Kidney epithelial cell (primary cell): ENCODE measurements at places on chromosomes 7 and 10.

DNA sequence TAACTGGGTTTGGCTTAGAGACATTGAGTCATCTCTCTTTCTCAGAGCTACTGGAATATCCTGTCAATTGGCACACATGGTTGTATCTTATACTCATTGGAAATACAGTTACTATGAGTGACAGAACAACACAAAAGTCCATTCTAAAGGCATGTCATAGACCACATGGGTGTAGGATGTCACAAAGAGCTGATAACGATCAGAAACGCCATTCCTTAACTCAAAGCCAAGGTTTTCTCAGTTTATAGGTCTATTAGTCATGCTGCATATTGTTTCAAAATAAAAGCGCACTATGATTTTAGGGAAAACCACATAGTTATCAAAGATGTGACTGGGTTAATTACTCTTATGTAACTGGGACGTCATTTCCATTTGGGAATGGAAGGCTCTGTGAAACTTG is 147.2 kb upstream of the FAM171A1 start:
- DNase-seq = no peak

DNA sequence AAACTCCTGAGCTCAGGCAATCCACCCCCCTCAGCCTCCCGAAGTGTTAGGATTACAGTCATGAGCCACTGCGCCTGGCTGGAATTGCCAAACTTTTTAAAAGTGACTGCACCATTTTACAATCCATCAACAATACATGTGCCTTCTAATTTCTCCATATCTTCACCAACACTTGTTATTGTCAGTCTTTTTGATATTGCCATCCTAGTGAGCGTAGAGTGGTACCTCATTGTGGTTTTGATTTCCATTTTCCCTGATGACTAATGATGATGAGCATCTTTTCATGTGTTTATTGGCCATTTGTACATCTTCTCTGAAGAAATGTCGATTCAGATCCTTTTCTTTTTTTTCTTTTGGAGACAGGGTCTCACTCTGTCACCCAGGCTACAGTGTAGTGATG is 21.7 kb upstream of the STRIP2 start:
- DNase-seq = no peak

GRCh38 chr10:65903620-65904019 is 1022.2 kb upstream of the LRRTM3 start:
- no peak for DNase-seq

DNA sequence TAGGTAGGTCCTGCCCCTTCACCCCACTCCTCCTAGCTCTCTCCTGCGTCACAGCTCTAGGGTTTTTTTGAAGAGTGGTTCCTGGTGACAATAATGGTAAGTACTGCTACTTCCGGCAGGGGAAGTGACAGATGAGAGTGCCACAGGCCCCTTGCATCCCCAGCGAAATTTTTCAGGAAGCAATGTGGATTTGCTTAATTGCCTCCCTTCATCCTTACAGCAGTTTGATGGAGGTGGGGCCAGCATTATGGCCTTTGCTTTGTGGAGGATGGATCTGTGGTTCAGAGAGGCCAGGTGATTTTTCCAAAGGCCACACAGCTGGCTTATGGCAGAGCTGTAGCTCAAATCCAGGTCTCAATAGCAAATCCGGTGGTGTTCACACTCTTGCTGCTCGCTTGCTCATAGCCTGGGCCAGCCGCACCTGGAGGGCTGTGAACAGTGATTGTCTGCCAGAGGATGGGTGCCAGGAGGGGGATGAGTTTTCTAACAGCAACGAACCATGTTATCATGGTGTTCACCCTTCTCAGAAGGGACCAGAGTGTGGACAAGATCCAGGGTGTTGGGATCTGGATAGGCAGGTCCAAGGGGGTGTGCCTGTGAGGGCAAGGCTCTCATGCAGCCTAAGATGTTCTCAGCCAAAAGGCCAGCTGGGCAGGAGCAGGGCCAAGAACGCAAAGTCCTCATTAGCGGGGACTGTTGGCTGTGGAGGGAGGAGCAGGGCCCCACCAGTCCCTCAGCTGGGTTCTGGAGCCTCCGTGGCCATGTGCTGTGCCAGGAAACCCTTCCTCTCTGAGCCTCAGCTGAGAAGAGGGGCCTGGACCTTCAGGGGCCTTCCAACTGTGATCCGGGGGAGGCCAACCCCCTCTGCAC is 89.0 kb downstream of the EMX2 start:
- no peak for DNase-seq

DNA sequence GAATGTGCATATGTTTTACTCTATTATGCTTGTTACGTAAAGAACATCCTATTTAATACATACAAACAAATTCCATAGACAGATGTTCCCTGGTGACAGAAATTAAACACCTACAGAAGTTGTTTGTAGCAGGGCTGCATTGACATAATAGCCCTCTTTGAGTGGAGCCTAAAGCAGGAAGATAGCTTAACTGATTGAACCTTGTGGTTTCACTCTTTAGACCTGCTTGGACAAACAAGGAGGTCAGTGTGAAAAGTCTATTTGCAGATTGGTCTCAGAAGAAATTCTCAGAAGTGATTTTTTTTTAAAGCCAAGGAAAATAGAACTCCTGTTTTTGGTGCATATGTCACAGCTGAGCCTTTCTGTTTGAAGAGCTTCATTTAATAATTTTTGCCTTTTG is 121.3 kb downstream of the PPP1R9A start:
- no peak for DNase-seq

- no peak for DNase-seq
Measured at GRCh38 chr7:105896407-105896911, 20.1 kb upstream of the ATXN7L1 start.

GRCh38 chr10:63132651-63133055 is 475 bp upstream of the NRBF2 start:
- DNase-seq = no peak

- DNase-seq = no peak
Measured at GRCh38 chr10:6995831-6996230, 415.0 kb downstream of the SFMBT2 start.

DNA sequence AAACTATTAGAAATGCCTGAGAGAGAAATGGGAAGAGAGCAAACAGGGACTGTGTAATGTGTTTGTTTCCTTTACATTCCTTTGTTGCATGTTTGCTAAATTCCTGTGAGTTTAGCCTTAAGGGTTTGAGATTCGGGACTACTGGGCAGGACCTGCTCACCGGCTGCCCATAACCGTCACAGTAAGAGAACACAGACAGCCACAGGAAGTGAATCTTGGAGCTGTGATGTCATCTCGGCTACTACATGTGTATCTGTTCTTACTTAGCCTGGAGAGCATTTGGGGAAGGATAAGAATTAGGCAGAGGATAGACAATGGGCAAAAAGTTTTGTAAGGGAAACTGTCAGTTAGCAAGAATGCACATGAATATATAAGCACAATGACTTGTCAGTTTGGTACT is 485.1 kb upstream of the KLF6 start:
- peak; percentile 35 for DNase-seq

DNA sequence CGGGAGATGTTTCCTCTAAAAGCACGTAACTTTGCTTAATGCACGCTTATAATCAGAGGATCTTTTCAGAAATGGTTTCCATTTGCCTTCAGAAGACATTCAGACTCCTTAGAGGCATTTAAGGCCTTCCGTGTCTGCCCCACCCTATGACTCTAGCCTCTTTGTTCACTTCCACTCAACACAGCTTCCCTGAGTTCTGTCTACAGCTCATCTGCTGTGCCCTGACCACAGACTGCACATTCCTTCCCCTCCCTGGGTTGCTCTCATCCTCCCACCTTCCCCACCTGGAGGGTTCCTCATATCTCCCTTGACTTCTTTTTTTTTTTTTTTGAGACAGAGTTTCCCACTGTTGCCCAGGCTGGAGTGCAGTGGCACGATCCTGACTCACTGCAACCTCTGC is 16.6 kb downstream of the FBH1 start:
- no peak for DNase-seq

GRCh38 chr7:68107968-68108367 is 1111.3 kb downstream of the TYW1 start:
- DNase-seq = peak; percentile 38

- no peak for DNase-seq
Measured at GRCh38 chr10:28384557-28384956, 81.7 kb upstream of the MPP7 start.

GRCh38 chr7:2163600-2164555 is 68.9 kb downstream of the MAD1L1 start:
- DNase-seq = no peak

- DNase-seq = no peak
Measured at GRCh38 chr10:104299031-104299904, 30.3 kb downstream of the GSTO2 start.

DNA sequence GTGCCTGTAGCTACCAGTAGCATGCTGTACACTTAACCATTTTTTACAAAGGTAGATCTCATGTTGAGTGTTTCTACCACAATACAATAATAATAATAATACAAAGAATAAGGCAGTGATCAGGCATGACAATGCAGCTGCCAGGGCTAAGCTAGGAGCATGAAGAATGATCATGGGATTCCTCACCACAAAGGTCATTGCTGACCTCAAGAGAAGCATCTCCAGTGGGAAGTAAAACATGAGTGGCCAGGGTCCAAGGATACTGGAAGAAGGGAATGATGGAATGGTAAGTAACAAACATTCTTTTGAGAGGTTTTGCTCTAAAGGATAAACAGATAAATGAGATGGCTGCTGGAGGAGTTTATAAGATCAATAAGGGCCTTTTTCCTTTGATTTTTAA is 591.1 kb downstream of the TNS3 start:
- DNase-seq = no peak

- DNase-seq = no peak
Measured at GRCh38 chr10:109982123-109982522, 25.7 kb upstream of the ADD3 start.

DNA sequence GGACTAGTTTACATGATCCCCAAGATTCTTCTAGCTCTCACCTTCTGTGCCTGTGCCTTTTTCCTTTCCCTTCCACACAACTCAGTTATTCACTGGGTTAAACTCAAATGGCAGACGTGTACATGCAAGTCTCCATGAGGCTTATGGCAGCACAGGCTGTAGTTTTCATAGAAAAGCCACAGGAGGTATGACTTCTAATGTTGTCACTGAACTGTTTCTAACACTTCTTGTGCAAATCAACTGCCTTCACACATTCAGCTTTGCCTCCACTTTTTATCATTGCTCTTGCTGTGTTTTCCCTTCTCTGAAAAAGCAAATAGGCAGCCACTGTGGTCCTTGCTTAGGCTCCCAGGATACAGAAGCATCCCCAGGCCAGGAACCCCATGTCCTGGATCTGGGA is 5.3 kb upstream of the GIMAP5 start:
- no peak for DNase-seq

GRCh38 chr10:93512565-93512964 is 16.2 kb downstream of the CEP55 start:
- DNase-seq = no peak

GRCh38 chr7:155456738-155457543 is 988 bp upstream of the EN2 start:
- no peak for DNase-seq

- no peak for DNase-seq
Measured at GRCh38 chr10:110786172-110786571, 85.6 kb upstream of the PDCD4 start.

- no peak for DNase-seq
Measured at GRCh38 chr7:66894463-66895080, 26.5 kb upstream of the TMEM248 start.

GRCh38 chr10:125153703-125154490 is 6.5 kb downstream of the CTBP2 start:
- no peak for DNase-seq

GRCh38 chr10:97572214-97572989 is at the start of gene ANKRD2:
TSS of gene ANKRD2 (plus strand) at chr10:97572779. CDS start at chr10:97572789, 10 bp downstream.
- no peak for DNase-seq

DNA sequence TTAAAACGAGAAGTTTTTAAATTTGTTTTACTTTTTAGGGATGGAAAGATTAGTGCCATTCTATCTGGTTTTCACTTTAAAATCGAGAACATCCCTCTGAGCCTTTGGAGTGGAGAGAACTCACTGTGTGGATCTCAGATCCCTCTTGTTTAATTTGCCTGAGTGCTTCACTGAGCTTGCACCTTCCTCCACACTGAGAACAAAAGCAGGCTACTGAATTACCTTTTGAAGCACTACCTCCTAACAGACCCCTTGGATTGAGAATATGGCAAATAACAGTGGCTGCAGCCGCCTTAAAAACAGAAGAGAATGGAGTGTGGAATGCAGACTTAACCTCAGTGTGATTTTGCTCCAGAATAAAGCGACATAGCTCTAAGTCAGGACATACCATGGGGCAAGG is 204.7 kb downstream of the CNTNAP2 start:
- DNase-seq = no peak

- DNase-seq = no peak
Measured at GRCh38 chr10:10417671-10418070, 600.0 kb upstream of the CELF2 start.

DNA sequence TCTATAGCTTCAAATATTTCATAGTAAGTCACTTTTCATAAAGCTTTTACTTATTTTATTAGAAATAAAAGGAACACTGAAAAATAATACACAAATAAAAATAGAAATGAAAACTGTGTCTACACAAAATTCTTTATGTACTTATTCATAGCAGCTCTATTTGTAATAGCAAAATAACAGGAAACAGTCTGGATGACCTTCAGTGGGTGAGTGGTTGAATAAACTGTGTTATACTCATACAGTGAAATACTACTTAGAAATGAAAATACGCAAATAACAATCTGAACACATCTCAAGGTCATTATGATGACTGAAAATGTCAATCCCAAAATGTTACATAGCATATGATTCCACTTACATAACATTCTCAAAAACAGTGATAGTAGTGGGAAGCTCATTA is 138.7 kb upstream of the PCLO start:
- DNase-seq = no peak

- no peak for DNase-seq
Measured at GRCh38 chr7:3246127-3246526, 54.9 kb upstream of the SDK1 start.

GRCh38 chr7:85483177-85483576 is 296.3 kb upstream of the SEMA3D start:
- no peak for DNase-seq

DNA sequence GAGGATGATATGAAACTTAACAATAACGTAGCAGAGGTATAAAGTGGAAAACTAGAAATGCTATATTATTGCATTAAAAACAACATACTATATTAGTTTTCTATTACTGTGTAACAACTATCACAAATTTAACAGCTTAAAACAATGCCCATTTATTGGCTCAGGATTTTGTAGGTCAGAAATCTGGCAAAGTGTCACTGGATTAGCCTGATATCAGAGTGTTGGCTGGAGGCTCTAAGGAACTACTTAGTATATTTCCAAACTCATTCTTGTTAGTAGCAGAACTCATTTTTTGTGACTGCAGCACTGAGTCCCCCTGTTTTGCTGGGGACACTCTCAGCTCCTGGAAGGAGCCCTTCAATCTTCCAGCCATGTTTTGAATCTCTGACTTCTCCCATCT is 306.8 kb downstream of the ETV1 start:
- no peak for DNase-seq
